ENCODE measurements at places on chromosomes 1 and 21.

DNA sequence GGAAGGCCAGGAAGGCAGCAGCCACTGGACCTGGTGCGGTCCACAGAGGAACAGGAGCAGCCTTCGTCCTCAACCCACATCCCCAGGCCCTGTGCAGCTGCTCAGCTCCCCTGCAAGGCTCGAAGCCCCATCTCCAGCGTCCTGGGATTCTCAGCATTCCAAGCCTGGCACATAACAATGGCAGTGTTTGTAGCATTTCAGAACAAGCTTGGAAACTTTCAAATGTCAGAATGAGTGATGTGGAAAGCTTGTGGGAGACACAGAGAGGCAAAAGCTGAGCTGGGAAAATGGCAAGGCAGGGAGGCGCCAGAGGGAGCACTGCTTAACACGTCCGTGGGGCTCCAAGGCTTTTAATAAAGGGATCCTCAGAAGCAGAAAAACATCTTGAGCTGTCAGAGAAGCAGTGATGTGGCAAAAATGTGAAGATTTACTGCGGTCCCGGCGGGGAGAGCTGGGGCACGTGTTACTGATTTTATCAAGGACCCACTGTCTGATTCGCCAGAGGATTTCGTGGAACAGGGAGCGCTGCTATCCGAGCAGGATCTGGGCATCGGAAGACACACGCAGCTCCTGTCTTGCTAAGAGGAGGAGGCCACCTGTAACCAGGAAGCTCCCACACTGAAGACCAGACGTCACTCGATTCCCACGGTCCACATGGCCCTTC lies 38.1 kb downstream of the TOMM20 start:
- no peak for DNase-seq

DNA sequence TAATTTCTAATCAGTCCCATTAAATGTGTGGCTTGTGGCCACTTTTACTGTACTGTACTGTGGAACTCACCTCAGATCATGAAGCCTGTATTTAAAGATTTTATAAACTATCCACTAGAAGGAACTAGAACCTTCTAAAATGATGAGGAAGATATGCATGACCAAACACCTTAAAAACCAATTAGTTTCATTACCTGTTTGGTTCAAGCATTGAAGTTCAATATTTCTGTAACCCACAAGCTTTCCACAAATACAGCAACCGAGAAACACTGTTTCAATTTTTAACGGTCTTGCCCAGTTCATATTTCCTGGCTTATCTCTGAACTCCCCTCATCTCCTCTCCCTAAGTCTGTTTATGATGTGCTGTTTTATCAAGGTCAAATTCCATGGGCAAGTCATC lies 264.3 kb upstream of the PLD5 start:
- DNase-seq: no peak

DNA sequence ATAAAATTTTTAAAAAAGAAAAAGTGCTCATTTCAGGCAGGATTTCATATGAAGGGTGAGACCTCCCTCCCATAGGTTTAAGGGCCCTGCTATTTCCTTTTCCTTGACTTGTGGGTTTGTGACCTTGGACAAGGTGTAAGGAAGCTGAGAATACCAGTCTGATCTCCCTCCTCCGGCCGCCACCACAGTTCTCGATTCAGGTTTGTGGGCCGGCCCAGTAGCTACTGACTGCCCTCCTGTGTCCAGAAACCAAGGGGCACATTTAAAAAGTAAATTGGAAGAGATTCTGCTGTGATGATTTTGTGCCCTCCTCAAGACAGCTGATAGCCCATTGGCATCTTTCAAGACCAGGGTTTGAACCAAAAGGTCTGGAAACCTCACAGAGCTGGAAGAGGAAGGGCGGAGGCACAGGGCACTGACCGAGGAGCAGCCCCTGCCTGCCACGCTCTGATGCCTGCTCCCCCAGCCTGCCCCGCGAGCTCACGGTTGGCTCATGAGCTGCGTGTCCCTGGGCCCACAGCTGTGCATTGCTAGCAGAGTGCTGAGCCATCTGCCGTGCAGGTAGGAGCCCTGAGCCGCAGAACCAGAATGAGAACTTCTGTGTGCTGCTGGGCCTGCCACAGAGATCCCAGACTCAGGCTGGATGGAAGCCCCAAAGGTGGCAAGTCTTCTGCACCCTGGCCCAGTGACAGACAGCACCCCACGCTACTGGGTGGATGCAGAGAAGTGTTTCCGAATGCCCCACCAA lies 348.7 kb downstream of the NPHP4 start:
- no peak for DNase-seq

DNA sequence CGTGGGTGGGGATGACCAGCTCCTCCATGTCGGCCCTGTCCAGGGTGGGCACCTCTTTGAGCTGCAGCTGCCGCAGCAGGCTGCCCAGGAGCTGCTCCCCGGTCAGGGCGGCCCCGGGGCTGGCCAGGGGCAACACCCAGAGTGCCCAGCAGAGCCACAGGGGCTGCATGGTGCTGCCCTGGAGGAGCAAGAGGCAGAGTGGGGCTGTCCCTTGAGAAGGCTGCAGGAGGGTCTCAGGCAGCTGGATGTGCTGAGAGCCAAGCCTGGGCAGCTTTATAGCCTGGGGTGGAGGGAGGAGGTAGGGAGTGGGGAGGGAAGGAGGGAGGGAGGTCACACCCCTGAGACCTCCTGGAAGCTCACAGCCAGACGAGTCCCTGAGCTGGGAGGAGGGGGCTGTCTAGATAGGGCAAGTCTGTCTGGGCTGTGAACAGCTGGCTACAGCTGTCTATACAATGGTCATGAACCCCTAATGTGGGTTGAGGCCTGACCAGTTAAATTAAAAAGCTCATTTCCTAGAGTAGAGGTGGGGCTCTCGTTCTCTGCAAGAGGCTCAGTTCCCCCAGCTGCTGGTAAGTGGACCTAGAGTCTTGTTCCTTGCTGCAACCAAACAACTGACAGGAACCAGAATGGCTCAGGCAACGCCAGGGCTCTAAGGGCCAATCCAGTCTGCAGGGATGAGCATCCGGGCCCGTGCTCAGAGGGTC lies at the start of gene LEFTY1:
TSS of gene LEFTY1 (minus strand) at position 249 of the 704 bp plus-strand sequence. CDS start at position 169, 80 bp downstream.
- no peak for DNase-seq

DNA sequence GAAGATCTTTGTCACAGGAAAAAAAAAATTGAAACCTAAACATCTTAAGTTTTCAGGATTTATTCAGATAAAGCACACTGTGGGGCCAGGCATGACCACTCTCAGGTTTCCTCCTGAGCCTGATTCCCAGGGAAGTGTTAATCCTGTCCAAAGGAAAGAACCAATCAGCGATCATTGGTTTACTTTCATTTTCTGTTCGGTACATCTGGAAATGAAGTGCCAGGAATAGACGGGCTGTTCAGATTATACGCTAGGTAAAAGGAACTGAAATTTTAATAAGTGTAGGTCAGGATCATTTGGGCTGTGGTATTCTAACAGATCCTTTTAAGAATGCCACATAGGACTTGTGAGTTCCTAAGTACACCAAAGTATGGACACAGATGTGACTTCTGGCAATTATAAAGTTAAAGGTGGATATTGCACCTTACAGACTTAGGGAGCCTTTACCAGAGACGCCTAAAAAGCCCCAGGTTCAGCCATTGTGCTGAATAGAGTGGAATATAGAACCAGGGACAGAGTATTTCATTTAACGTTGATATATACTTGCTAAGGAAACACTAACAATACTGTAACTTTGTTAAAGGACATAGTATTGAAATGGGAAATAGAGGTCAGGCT lies 9.3 kb upstream of the CACYBP start:
- no peak for DNase-seq

DNA sequence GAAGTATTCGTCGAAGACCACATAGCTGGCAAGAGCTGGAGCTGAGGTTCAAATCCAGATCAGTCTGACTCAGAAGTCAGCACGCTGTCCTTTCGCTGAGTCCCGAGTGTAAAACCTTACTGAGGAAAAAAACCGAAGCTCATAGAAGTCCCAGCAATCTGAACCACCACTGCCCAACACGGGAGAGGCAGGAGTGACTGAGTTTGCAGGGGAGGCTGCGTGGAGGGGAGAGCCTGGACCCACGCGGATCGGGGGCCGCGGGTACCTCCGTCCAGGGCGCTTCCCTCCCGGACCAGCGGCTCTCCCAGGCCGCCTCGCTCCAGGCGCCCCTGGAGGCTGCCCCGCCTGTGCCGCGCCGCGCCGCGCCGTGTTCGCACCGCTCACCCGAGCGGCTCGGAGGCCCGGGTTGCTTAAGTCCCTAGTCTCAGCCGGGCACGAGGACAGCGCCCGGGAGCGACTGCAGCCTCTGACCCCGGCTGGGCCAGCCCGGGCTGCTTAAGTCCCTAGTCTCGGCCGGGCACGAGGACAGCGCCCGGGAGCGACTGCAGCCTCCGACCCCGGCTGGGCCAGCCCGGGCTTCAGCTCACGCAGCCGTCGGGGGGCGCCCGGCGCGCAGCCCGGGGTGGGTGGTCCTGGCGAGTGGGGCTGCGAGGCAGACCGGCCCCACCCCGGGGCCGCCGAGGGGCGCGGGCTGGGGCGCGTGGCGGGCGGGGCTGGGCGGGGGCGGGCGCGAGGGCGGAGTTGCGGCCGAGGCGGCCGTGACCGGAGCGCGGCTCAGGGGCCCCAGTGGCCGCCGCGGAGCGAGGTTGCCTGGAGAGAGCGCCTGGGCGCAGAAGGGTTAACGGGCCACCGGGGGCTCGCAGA lies at the start of gene ADAMTSL4:
TSS of gene ADAMTSL4 (plus strand) at position 777 of the 864 bp plus-strand sequence. CDS start 2,881 bp downstream, outside the sequence.
- no peak for DNase-seq

DNA sequence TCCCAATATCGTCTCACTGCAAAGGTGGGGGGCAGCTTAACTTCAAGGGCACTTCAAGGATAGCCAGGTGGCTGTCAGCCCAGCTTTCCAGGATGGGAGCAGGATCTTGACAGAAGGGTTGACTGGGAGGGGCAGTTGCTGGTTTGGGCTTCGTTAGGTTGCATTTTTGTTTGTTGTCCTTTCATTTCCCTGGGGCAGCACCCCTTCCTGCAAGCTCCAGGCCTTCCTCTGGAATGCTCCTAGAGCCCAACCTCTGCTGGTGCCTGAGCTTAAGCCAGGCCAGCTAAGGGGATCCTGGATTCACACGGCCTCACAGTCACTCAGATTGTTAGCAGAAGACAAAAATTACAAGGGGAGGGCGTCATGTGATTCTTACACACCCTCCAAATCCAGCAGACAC lies 4.1 kb upstream of the OLIG2 start:
- DNase-seq: no peak

DNA sequence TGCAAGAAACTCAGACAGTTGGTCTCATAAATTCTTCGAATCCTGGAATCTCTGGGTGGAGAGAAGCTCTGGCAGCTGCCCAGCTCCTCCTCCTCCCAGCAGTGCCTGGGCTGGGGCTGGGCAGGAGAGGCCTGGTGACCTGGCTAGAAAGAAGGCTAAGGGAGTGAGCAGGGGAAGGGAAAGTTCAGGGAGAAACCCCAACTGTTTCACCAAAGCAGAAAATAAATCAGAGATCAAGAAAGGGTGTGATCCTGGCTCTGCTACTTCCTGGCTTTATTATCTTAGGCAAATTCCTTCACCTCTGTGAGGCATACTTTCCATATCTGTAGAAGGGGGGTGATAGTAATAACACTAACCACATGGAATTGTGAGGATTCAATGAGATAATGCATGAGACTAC lies 8.8 kb upstream of the COL16A1 start:
- DNase-seq: no peak

DNA sequence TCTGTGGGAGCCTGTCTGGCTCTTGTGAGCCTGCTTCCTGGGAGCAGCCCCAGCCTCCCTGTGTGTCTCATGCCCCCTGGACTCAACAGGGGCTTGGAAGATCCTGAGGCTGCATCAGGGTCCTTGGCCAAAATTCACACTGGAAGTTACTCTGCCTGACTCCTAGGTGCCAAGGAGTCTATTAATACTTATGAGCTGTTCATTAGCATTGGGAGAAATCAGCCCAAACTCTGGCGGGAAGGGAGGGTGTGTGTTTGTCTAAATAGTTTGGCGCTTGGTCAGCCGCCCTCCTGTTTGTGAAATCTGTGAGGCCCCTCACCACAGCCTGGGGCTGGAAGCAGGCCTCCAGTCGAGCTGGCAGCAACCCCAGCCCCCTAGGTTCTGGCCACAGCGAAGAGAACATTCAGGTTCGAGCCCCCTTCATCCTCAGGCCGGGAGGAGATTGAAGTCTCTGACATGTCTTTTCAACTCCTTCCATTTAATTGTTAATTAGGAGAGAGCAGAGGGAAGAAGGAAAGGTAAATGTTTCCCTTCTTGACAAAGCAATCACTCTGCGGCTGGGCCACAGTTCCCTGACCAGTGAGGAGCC lies 82.1 kb upstream of the F3 start:
- DNase-seq: no peak

DNA sequence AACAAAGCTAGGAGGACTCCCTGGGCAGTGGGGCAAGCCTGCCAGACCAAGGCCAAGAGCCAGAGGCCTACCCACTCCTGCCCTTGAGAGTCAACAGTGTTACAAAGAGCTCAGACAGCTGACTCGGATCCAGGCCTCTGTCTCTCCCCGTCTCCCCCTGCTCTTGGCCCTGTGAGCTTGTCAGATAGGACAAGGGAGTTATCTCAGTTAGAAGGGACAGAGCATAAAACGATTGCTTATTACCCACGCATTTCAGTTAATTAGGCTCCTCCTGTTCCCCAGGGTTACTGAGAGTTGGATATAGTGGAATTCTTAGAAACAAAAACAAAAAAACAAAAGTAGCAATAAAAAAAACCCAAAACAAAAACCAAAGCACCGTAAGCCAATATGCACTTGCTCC lies 1.3 kb downstream of the SLC41A1 start:
- DNase-seq: no peak

DNA sequence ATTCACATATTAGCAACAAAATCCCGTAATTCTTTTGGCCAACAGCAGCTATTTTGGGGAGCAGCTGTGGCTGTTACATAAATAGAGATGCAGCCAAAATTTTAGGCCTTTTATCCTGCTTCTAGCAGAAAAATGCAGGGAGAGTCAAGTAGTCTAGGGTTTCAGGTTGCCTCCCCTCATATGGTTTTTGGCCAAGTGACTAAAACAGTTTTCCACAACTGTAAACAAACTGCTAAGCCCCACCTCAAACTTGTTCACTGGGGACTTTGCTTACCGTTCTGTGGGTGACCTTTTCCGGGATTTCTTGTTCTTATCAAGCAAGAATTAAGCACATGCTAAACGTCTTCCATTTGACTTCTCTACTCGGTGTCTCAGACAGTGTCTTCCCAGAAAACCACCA lies 133.4 kb downstream of the EDEM3 start:
- no peak for DNase-seq

GRCh38 chr1:244311784-244312532 lies 139.8 kb downstream of the ADSS2 start:
- no peak for DNase-seq

DNA sequence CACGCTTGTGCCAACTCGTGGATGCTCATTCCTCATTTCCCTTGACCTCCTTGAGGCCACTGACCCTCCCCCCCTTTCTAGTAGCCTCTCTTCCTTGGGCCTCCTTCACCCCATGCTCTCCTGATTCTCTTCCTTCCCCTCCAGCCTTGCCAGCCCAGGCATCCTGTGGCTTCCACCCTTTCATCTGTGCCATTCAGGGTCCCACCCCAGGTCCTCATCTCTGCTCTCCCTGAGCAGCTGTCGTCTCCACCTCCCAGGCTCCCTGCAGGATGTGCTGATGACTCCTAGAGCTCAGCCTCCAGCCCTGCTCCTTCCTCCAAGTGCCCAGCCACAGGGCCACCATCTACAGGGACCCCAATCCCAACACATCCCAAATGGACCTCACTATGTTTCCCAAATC lies 197.4 kb downstream of the GRIK3 start:
- no peak for DNase-seq

- no peak for DNase-seq
Observed at GRCh38 chr1:51518586-51519047, 449 bp downstream of the EPS15 start.

GRCh38 chr1:20448671-20449071 lies 37.3 kb downstream of the CAMK2N1 start:
- no peak for DNase-seq

All from stimulated activated CD4-positive, alpha-beta T cell treated with anti-CD3 and anti-CD28 coated beads, Interleukin-1b, Interleukin-23, amount 100 ng/mL, for 1 hour (primary cell).